ENCODE measurements at places on chromosomes 6 and 20.

DNA sequence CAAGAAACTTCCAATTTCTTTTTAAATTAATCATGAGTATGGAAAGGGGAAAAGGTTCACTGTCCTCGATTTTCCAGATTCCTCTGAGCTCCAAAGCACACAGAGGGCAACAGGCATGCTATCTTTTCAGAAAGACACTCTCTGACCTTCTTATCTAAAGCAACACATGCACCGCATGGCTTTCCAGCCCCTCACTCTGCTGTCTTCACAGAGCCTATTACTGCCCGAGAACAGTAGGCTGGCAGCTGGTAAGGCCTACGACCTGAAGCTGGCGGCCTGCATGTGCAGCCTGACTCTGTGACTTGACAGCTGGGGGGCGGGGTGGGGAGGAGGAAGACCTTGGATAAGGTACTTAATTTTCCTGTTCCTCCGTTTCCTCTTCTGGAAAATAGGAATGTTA lies 86.3 kb downstream of the ELOVL4 start:
- DNase-seq: no peak

DNA sequence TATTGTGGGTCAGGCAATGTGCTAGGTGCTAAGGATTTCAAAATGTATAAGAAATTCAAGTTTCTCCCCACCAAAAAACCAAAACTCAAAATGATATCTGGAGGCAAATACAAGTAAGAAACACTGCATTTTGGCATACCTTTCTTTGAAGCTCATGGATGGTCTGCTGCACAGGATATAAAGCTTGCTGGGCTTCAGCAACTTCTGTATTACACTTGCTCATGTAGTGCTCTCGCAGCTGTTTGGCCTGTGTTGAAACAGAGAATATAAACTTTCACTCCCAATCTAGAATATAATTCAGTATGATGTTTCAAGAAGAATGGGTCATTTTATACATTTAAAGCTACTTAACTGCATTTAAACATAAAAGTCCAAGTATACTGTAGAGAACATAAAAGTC lies 39.6 kb downstream of the SHPRH start:
- DNase-seq: no peak

DNA sequence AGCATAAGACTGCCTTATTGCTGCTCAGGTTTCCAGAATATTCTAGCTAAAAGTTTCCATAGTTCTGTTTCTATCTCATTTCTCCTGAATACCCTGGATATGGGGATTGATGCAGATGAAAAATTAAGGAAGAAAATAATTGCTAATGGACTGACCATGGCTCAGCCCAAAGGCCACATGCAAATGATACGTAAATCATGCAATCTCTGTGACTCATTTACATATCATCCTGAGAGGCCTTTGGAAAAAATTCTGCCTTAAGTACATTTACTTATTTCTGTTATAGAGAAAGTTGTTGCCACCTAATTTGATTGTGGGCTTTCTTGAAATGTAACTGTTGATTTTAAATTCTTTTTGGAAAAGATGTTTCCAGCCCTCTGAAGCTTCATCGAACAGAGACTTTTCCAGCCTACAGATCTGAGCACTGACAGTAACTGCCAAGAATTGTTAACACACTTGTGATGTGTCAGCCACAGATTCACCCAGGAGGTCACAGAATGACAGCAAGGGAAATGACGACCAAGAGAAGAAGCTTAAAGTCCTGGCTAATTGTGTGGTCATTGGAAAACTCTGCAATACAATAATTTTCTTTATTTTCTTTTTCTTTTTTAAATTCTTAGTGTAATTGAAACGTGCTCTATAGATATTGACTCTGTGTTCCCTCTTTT lies 174.8 kb downstream of the DOK5 start:
- no peak for DNase-seq

- no peak for DNase-seq
Observed at GRCh38 chr6:8705435-8706020, 270.2 kb upstream of the SLC35B3 start.

- no peak for DNase-seq
Observed at GRCh38 chr6:2531426-2532215, 219.1 kb downstream of the MYLK4 start.

DNA sequence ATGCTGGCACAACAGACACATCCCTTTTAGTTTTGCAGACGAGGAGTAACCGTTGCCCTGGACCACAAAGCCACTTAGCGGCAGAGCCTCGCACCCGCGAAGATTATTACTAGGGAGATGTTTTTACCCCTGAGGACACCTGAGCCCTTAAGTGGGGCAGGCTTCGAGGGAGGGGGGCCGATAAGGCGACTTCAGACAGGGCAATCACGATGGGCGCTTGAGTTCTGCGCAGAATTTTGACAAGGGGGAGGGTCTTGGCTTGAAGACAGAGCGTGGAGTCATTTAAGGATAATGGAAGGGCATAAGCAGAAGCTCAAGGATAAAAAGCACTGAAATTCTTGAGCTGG lies 650 bp upstream of the TTK start:
- DNase-seq: no peak

DNA sequence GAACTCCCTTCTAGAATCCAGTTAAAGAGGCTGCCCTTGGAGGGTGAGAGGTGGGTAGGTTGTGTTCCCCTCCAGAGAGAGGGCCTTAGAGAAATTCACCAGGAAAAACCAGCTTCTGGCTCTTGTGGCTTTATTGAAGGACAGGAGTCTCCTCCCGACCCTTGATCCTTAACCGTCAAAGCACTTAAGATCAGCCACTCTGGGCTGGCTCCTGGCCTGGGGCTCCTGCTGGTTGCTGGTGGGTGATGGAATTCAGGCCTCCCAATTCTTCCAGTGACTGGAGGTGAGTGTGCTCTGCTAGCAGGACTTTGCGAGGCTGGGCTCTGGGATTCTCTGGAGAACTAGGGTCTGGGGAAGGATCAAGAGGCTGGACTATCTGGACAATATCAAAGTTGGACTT lies 75.6 kb upstream of the LGSN start:
- DNase-seq: no peak

DNA sequence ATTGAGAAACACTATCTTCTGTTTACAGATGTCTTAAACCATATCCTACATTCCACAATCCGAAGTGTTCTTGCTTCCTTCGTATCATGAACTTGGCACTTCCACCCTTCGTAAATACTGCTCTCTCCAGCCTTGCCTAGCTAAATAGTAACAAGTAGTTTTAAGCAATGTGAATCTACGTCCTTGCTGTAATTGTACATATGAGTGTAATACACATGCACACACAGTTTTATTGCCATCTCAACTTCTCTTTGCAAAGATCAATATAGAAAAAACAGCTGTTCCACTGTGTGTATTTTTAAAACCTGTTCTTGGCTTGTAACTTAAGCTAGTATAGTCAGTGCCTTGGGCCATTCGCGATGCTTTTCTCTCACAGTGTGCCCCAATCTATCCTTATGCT lies 1524.7 kb downstream of the GRIK2 start:
- DNase-seq: no peak

DNA sequence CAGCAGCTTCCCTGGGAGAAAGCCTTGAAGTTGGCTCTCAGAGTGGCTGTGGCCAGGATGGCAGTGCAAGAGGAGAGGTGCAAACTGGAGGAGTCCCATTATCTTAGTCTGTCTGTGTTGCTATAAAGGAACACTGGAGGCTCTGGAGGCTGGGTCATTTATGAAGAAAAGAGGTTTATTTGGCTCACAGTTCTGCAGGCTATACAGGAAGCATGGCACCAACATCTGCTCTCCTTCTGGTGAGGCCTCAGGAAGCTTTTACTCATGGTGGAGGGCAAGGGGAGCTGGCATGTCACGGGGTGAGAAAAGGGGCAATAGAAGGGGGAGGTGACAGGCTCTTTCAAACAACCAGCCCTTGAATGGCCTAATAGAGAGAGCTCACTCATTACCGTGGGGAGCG lies 47.1 kb downstream of the PSMG4 start:
- DNase-seq: no peak

GRCh38 chr6:110233770-110234374 lies 53.6 kb downstream of the CDC40 start:
- no peak for DNase-seq

- no peak for DNase-seq
Observed at GRCh38 chr6:140441256-140441655, 1066.8 kb upstream of the CITED2 start.

GRCh38 chr20:59144831-59145196 lies 18.8 kb upstream of the ZNF831 start:
- no peak for DNase-seq

DNA sequence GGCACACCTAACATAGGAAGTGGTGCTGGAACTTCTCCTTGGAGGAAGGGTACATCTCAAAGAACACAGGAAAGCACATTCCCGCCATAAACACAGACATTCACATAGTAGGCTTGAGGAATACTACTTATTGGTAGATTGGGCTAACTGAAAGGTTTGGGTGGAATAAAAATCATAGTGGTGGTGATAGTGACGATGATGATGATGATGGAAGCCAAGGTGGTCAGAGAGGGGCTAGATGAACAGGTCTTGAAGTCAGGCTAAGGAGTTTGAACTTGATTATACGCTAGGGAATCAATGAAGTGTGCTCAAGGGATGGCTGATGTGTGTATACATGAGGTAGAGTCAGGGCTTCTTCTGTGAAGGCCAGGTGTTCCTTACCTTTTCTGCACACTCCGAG lies 12.0 kb upstream of the PLEKHG1 start:
- DNase-seq: no peak

DNA sequence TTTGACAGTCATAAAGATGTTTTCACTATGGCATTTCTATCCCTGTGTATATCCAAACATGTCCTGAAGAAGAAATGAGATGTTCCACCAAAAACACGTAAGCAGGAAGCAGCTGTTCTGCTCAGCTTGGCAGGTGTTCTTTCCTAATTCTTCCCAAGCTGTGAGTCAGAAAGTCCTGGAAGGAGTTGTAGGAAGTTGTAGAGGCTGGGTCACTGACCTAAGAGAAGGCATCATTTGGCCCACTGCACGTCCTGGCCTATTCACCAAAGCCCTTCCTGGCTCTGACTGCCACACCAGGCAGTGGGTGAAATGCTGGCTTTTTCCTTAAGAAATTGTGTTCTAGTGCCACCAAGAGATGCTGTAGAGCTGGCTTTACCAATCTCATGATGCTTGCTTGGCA lies 40.3 kb downstream of the STX11 start:
- no peak for DNase-seq

DNA sequence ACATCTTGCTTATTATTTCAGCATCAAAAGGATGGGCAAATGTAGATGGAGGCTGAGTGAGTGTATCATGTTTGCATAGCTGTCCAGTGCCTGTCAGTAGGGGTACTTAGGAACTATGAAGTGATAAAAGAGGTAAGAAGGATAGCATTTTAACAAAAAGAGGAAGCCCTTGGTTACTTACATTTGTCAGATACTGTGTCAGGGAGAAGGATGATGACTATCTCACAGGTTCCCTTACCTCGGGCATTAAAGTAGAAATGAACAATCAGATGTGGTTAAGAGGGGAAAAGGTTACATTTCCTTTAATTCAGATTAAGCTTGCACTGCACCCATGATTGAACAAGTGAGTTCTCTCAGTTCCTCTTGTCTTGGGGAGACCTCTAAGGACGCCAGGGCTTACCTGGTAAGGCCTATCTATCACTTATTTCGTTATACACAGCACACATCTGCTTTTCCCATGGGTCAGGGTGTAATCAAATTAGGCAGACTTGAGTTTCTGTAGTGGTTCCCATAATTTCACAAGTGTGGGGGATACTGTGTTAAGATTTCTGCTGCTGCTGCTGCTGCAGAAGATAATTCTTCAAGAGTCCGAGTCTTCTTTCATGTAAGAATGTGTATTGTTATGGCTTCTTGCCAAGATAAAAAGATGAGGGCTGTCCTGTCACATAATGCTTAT lies 4.5 kb downstream of the FOXO3 start:
- no peak for DNase-seq

DNA sequence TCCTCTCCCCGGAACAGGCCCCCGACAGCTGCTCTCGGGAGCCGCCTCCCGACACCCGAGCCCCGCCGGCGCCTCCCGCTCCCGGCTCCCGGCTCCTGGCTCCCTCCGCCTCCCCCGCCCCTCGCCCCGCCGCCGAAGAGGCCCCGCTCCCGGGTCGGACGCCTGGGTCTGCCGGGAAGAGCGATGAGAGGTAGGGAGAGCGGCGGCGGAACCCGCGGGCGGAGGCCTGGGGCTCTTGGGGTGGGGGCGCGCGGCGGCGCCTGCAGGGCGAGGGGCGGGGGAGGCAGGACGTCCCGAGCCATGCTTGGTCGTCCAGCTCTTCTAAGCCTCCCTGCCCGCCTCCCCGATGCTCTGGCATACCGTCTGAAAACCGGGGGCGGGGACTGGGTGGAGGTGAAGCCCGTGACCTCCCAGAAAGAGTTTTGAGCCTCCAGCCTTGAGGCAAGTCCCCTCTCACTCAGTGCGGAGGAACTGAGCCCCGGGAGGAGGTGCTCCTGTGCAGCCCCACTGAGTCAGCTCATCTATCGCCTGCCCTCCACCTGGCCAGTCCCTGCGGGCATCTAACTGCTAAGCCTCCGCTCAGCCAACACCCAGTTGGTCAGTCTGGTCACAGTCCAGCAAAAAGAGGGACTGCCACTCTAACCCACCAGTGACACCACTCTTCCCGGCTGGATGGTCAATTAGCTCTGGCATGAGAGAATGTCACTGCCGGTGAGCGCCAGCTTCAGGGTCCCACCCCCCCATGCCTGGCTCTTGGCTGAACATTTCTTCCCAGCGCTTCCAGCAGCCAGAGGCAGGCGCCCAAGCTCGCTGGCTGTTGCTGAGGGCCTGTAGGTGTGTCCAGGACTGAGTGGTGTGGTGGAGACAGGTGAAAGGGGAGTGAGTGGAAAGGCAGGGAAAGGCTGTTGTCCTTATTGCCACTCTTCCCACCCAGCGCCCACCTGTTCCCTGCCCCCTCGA lies 482 bp downstream of the DDR1 start:
- no peak for DNase-seq

DNA sequence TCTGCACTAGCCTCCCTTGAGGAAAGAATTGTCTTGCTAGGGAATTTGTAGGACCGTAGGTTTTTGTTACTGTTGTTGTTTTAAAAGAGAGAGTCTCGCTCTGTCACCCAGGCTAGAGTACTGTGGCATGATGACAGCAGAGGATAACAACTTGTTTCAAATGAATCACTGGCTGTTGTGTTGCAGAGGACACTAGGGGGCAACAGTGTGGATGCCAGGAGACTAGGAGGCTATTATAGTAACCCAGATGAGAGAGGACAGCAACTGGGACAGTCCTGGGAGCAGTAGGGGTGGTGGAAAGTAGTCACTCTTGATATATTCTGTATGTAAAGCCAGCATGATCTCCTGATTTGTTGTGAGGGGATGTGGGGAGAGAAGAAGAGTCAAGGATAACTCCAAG lies 41.8 kb upstream of the LAMA4 start:
- DNase-seq: no peak

DNA sequence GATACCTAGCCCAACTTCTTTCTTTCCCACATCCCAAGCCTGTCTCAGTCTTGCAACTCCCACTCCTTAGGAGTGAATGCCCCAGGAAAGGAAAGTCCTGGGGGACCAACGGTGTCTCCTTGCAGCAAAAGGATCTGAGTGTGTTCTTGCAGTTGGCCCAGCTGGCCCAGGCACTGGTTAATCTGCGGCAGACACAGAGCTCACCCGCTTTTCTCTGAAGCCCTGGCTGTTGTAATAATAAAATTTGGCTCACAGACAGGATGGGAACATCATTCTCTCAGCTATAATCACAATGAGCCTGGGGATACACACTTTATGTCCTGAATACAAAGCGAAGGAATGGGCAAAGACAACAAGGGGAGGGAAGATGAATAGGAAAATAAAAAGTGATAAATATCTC lies 287.0 kb upstream of the PRND start:
- no peak for DNase-seq

All from stimulated activated CD4-positive, alpha-beta T cell treated with anti-CD3 and anti-CD28 coated beads, Interleukin-1b, Interleukin-23, amount 100 ng/mL, for 1 hour (primary cell).